ENCODE measurements at places on chromosomes 6 and 20.

- peak; percentile 63 for DNase-seq
Observed at GRCh38 chr20:32458061-32458836, 100.1 kb downstream of the ASXL1 start.

- no peak for DNase-seq
Observed at GRCh38 chr6:117602899-117603588, 733 bp upstream of the GOPC start.

GRCh38 chr6:76264468-76264867 lies 192.0 kb upstream of the IMPG1 start:
- no peak for DNase-seq

GRCh38 chr20:31676609-31676989 lies 38.9 kb downstream of the COX4I2 start:
- DNase-seq, result no peak

DNA sequence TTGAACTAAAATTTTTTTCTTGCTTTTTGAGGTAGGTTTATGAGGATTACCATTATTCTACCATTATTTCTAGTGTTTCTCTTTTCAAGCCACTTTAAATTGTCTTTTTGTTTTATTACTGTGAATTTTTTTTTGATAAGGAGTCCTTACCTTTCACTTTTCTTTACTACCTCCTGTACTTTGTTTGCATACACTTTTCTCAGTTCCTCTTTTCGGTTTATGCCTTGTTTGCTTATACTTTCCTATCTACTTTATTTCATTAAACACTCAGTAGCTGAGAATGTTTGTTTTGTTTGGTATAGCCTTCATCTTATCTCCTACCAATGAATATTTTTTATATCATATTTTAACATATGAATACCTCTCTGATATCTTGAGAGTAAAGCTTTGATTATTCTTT lies 147.9 kb downstream of the TFAP2B start:
- no peak for DNase-seq

- no peak for DNase-seq
Observed at GRCh38 chr6:158028421-158028820, 46.8 kb downstream of the SYNJ2 start.

DNA sequence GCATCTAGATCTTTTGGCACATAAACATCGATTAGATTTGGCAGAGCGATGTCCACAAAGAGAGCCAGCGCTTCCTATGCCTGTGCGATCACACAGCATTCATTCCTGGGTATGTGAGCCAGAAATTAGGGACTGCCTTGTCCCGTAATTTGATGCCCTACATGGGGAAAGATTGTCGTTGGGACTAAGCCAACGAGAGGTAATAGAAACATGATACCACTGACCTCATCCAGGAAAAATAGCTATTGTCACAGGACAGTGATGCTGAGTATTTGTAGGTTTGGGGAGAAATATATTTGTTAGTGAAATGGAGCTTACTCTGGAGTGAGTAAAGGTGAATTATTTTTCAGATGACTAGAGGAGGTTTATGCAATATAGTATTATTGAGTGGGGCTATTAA lies 154.0 kb downstream of the TSHZ2 start:
- DNase-seq, result peak; percentile 46

DNA sequence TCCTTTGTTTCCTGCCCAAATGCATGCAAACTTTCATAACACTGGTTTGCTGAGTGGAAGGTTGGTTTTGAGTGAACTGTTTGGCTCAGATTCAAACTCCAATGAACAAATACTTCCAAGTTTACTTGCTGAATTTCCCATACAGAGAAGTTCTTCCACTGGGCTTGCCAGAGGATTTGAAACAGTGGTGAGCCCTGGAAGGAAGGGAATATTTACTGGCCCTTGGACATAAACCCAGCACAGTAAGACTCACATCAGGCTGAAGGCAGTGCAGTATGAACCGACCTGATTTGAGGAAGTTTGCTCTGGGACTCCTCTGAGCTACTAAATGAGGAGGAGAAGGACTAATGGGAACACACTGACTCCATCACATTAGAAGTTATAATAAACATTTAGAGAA lies 3.8 kb downstream of the TRAF3IP2 start:
- no peak for DNase-seq

DNA sequence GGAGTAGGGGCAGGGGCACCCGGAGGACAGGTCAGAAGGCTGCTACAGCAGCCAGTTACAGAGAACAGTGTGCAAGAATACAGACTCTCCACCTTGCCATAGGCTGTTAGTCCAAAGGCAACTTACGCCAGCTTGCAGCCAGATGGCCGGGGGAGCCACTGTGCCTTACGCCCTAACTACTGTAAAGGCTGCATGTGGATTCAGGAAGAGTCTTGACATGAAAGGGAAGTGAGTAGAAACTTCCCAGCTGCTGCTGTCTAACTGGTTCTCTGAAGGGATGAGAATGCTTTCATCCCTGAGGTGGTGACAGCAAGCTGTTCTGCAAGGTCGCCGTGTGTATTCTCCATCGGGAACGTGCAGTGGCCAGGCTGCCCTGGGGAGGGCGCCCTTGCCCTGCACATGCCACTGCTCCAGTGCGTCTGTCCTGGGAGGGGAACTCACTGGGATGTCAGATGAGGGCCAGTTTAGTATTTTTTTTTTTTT lies 46.1 kb downstream of the LYRM4 start:
- peak; percentile 33 for DNase-seq

DNA sequence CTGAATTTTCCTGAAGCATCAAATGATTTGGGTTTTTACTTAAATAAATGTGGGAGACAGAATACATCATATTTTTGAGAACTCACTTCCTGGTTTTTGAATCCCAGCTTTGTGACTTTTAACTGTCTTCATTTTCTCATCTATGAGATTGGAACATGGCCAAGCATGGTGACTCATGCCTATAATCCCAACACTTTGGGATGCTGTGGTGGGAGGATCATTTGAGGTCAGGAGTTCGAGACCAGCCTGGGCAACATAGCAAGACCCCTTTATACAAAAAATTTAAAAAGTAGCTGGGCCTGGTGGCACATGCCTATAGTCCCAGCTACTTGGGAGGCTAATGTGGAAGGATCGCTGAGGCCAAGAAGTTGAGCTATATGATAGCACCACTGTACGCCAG lies 122.3 kb downstream of the QKI start:
- no peak for DNase-seq

- no peak for DNase-seq
Observed at GRCh38 chr6:47116606-47117005, 74.5 kb upstream of the ADGRF1 start.

DNA sequence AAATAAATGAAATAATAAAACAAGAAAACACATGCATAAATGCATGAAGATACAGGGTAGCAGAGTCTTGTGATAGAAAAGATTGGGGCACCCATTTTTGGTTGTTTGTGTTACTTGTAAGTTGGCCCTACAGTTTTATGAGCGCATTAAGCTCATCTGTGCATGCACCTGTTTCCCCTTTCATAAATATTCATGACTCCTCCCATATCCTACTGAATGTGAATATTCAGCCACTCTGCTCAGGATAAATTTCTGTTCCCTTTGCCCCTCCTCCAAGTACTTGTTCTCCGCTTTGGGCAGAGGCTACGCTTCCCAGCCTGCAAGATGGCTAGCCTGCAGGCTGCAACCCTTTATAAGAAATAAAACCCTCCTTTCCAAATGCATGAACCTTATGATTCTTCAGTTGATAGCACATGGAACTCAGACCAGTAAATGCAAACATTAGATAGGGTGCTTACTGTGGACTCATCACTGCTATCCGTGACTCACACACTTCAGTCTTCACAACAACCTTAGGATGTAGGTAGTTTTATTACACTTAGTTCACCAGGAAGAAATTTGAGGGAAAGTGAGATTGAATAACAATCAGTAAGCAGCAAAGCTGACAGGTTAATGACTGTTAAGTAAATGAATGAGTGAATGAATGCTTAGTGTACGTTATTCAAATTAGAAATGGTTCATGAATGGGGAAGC lies 15.0 kb downstream of the ALDH8A1 start:
- peak; percentile 62 for DNase-seq

Measured in NCI-H524 (cell line).